HFFc6 (cell line): ENCODE measurements at places on chromosomes 7 and 10.

DNA sequence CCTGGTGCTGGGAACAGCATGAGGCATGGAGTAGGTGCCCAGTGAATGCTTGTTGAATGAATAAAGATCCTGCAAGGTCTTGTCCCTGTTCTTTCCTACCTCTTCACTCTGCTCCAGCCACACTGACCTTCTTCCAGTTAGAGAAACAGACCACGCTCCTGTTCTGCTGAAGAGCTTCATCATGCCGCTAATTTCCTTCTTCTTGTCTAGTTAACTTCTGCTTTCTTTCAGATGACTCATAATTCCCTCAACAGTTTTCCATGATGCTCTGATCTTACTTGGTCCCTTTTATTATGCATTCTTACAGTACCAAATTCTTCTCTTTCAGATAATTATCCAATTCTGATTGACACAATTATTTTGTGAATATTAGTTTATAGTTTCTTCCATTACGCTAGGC, 59.5 kb upstream of the C1QL3 start:
- DNase-seq, result no peak

DNA sequence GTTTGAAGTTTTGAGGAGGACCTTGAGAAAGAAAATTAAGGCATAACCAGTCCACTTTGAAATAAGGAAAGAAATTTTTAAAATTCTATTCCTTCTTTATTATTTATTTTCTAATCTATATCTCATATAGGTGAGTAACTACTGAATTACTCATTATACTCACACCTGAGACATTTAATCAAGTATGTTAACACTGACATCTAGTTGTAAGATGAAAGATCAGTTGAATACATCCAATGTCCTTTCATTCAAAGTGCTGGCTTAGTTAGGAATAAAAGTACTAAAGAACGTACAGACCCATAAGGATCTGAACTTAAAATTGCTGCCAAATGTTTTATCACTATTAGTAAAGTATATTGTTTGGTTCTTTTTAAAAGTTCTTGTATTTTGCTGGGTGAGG, 23.5 kb downstream of the TRDMT1 start:
- no peak for DNase-seq

DNA sequence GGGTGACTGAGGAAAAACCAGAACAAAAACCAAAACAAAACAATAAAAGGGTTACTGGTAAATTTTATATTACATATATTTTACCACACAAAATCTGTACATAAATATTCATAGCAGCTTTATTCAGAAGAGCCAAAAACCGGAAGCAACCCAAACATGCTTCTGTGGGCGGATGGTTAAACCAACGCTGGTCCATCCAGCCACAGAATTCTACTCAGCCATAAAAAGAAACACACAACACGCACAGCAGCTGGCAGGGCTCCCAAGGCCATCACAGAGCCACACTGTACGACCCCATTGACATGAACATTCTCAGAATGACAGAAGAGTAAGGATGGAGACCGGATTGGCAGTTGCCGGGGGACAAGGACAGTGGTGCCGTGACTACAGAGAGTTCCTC, 83.6 kb downstream of the PROSER2 start:
- DNase-seq, result no peak

DNA sequence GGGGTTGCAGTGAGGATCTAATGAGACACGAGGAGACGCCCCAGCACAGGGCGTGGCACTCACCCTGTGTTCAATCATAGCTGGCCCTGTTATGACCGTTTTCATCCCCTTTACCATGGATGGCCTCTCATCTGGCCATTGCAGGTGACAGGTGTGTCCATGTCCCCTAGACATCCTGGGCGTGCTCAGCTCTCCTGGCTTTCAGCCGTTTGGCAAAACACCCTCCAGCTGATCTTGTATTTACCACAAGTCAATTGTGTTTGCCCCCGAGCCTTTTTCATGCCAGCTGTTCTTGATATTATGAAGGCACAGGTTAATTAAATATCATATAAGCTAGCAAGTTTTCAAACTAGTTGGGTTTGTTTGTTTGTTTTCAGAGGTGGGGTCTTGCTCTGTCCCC, 97.1 kb downstream of the CHST15 start:
- no peak for DNase-seq

DNA sequence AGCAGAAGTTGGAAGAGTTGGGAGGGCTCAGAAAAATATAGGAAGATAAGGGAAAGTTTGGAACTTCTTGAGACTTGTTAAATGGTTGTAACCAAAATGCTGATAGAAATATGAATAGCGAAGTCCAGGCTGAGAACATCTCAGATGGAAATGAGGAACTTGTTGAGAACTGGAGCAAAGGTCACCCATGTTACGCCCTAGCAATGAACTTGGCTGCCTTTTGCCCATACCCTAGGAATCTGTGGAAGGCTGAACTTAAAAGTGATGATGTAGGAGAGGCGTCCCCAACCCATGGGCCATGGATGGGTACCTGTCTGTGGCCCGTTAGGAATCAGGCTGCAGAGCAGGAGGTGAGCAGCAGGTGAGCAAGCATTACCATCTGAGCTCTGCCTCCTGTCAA, 347.8 kb downstream of the ARL4A start:
- DNase-seq, result no peak

DNA sequence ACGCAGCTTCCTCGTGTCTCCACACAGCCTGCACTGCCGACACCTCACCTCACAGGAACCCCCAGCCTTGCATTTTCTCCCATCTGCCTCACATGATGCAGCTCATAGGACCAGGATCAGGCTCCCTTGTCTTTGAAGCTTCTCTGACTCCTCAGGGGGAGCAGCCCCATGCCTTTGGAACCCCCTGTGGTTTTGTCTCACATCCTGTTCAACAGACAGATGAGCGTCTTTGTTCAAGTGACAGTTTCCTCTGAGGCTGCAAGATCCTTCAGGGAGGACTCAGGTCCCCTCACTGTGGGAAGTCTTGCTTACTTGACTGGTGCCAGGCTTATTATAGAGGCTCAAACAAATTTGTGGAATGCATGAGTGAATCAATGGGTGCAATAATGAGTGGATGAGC, 667.1 kb downstream of the INHBA start:
- no peak for DNase-seq

- no peak for DNase-seq
Measured at GRCh38 chr10:69073026-69073425, 14.9 kb upstream of the SRGN start.

- peak; percentile 7 for DNase-seq
Measured at GRCh38 chr7:151699147-151699927, 177.6 kb downstream of the PRKAG2 start.
